ENCODE measurements at places on chromosomes 7 and 10.

DNA sequence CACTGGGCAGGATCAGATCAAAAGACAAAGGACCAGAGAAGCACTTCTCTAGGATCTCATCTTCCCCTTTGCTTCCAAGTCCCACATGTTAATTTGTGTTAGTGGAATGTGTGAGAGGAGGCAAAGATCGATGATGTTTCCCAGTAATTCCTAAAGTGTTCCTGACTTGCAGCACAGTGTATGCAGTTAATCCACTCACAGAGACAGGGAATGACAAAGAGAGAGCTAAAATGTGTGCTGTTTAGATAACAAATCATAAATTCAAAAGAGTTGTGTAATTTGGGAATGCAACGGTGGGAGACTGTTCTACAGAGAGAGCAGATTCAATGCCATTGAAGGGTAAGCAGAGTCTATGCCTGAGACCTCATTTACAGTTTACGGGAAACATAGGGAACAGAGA is 132.0 kb upstream of the SVIL start:
- DNase-seq: no peak

DNA sequence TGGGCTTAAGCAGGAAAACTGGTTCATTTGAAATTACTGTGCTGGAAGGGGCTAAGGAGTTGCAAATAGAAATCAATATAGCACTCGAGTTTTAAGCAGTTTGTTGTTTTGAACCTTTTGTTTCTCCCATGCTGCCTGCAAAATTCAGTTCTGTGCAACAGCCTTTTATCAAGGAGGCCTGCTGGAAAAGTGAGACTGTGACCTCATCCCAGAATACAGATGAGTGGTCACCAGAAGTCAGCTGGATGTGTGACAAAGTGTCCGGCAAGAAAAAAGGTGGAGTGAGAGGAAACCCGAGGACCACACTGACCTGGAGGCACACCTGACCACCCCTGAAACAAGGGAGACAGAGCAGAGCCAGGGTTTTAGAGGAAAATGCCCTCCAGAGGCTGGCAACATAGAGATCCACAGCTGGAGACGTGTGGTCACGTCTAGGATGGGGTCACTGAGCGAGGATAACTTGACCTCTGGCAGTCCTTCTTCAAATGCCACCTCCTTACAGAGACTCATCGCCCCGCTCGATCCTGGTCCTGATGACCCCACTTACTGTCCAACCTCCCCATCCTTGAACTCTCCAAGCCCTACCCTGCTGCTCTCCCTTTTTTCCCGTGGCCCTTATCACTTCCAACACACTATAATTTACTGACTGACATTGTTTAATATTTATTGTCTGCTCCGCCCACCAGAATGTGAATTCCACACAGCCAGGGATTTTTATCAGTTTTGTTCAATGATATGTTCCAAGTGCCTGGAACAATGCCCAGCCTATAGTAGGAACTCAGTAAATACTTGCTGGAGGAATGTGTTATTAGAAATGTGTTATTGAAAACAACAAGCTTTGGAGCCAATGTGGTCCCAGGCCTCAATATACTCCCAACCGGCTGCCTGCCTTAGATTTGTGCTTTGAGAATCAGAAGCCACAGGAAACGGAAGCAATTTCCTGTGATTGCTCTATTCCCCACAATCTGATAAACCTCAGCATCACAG is 243.8 kb downstream of the GLI3 start:
- DNase-seq: no peak

GRCh38 chr10:99329304-99329553 is at the start of gene CNNM1:
TSS of gene CNNM1 (plus strand) at chr10:99329356. CDS start at chr10:99329388, 32 bp downstream.
- peak; percentile 3 for DNase-seq

GRCh38 chr7:33044986-33045385 is 17.6 kb downstream of the NT5C3A start:
- no peak for DNase-seq

DNA sequence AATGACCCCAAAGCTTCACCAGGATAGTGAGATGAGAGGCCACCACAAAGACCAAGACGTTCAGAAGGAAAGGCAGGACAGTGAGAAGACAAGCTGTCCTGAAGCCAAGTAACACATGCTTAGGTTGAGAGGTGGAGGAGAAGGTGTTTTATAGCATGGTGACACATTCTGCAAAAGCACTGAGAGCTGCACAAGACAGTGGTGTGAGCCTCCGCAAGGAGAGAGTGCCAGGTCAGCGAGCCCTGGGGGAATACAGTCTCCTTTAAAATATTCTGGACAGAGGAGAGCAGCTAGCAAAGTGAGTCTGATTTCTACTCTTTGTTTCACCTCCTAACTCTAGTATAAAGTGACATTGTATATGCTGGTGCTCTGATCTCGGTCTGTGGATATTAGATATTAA is 68.0 kb upstream of the VKORC1L1 start:
- DNase-seq: no peak

- DNase-seq: no peak
Measured at GRCh38 chr7:117323851-117324711, 1.2 kb upstream of the WNT2 start.

GRCh38 chr10:52632591-52632990 is 140.0 kb downstream of the MBL2 start:
- DNase-seq: no peak

GRCh38 chr10:34430685-34431084 is 384.4 kb downstream of the PARD3 start:
- no peak for DNase-seq

DNA sequence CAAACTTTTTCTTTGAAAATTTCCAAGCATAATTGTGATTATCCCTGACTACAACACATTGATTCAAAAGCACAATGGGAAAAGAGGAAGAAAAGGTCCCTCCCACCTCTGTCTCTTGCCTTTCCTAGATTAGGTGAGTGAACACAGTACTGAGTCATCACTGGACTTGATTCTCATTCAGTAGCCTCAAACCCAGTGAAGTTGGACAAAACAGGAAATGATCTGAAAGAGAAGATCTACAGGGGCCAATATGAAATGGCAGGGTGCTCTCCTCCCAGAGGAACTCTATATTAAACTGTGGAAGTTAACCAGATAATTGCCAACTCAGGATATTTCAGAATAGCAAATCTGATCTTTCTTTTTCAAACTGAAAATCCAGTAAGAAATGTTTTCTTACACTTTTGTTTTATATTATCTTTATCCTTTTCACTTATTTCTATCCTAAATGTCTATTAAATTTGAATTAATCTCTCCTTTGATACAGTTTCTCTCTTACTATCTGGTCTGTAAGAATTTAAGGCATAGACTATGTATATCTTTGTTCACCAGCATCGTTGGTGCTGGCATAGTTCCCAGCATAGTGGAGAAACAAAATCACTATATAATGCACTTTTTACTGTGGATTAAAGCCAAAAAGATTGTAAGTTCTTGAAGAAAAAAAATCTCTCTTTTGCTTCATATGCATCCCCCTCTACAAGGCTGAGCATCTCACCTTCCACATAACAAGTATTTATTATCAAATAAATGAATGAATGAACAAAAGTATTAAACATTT is 41.4 kb upstream of the IKZF1 start:
- no peak for DNase-seq

DNA sequence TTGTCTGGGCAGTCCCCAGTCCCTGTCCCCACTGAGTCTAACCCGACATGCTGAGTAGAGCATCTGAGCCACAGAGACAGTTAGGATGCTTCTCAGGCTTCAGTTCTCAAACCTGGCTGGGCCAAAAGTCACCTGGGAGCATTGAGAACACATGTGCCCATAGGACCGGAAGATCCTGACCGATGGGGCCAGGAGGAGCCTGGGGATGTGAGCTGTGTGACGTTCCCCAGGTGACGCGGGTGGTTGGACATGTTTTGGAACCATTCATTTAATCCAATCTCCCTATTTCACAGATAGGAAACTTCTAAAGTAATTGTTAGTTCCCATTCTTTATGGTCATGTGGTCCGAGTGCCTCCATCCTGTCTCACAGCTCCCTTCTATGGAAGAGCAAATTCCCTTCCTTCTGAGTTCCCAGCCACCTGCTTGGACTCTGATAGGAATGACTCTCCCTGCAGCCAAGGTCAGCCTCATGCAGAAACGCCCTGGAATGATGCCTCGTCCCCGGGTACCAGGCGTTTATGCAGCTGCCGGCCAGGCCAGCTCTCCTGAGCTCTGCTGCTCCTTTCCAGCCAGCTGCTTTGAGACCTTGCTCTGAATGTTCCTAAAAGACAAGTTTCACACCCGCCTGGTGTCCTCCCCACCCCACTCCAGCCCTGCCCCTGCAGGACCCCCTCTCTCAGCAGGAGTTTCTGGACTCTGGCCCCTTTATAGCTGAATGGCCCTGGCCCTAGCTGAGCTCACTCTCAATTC is 166.5 kb upstream of the RHEB start:
- no peak for DNase-seq

DNA sequence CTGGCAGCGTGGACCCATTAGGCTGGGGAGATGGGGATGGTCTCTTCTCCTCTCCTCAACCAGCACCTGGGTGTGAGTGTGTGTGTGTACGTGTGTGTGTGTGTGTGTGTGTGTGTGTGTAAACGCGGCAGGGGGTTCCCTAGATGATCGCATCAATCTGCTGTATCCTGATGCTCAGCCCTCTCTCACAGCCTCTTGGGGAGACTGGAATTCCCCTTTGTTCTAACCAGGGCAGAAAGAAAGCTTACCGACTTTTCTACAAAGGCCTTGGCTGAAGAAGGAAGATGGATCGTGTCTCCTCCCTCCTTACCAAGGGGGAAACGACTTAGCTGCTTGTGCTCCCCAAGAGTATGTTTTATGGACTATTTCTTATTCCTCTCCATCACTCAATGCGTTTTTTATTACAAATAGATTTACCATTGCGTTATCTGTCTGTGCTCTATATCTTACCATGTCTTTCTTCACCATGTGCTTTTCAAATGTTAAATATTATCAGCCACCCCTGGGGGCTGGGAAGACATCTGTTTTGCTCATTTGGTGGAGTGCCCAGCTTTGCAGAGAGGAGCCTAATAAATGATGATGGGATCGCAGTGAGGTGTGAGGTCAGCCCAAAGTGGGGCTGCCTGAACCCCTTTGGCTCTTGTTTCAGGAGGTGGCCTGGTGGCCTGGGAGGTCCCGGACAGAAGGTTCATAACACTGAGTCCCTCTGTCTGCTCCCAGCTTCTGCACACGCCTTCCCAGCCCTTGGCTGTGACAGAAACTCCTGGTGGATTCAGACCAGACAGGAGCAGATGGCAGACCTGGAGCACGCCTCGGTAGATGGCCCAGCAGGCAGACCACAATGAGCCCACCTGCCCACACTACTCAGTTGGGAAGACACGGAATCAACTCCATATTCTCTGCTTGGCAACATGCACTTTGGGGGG is 262.0 kb downstream of the PRPF18 start:
- no peak for DNase-seq

GRCh38 chr7:23175938-23176337 is 5.9 kb upstream of the NUP42 start:
- DNase-seq: no peak

GRCh38 chr7:51249991-51250390 is 66.6 kb downstream of the COBL start:
- DNase-seq: no peak

DNA sequence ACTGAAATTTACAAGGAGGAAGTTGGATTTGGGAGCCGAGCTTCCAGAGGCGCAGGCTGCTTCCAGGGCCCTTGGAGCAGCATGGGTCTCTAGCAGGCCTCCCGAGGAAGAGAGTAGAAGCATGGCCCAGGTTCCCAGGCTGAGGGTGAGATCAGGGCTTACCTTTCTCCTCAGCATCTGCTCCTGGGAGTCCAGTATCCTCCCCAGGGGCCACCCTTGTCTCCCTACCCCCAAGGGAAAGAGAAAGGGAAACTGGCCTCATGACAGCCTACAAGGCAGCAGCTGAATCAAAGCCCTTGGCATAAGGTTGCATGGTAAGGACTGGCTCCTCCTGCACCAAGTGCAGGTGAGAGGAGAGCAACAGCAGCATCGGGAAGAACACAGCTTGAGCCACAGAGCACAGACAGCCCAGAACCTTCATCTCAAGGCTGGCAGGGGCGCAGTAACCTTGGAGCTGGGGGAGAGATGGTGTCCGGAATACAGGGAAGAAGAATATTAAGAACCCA is 114.5 kb downstream of the MARCHF5 start:
- DNase-seq: no peak

GRCh38 chr7:75892634-75893272 is 13.9 kb downstream of the RHBDD2 start:
- no peak for DNase-seq

- no peak for DNase-seq
Measured at GRCh38 chr7:149455175-149455950, 5.5 kb downstream of the ZNF777 start.

All from stimulated activated CD8-positive, alpha-beta memory T cell treated with anti-CD3 and anti-CD28 coated beads, Interleukin-15, amount 100 ng/mL, for 24 hours (primary cell).